ENCODE measurements at places on chromosomes 1 and 21.
A peak's percentile ranks its signal among the peaks of the same experiment; 100 is the strongest.

DNA sequence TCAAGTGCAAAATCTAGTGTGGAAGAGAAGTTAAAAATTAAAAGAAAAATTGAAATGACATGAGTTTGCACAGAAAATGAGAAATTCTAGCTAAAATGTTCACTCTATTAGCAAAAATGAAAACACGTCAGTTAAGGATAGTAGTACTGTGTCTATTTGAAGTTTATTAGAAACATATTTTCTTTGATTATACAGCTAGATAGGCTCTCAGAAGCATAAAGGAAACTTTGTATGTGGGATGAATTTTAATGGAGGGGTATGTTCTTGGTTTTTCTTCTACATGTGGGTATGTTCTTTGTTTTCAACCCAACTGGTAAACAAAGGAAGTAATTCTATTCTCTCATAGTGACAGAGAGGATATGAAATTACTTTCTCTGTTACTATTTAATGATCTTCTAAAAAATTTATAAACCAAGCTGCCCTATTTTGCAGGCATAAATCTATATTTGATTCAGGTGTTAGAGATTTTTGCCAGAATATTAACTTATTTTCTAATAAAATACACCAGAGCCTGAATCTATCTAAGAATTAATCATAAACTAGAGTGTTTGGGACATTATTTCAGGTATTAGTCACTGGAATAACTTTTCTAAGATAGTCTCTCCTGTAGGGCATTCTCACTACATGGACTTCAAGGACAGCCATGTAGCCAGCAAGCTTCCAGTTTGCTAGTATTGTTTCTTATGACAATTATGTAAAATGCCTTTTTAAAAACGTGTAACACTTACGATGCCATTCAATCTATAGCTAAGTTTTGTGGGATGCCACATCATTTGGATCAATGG, 15.8 kb downstream of the GPSM2 start:
- no peak for DNase-seq
- H3K27me3 ChIP-seq = no peaks in the 10 kb centered on the region
- H3K36me3 ChIP-seq = no peaks in the 10 kb centered on the region
- H3K4me1 ChIP-seq = no peaks in the 10 kb centered on the region
- H3K4me3 ChIP-seq = no peak overlapping the region

- peaks cover 6% of the 10 kb centered on the region for H3K27me3 ChIP-seq
- peaks cover 34% of the 10 kb centered on the region for H3K4me1 ChIP-seq
- peak within 1 kb of the TSS; percentile 41 for H3K4me3 ChIP-seq
- no peaks in the 10 kb centered on the region for H3K36me3 ChIP-seq
- H3K27ac ChIP-seq = no peak within 1 kb of the TSS
These were observed at the start of gene COL6A2 for GRCh38 chr21:46097336-46098293. Gene COL6A2 (plus strand): TSS chr21:46098112.

GRCh38 chr1:174258148-174258550, 98.8 kb downstream of the RABGAP1L start:
- H3K4me1 ChIP-seq = no peaks in the 10 kb centered on the region
- H3K36me3 ChIP-seq = peaks cover under 1% of the 10 kb centered on the region
- no peaks in the 10 kb centered on the region for H3K27me3 ChIP-seq

- no peak for DNase-seq
- no peaks in the 10 kb centered on the region for H3K4me1 ChIP-seq
- H3K27ac ChIP-seq = no peak overlapping the region
- H3K27me3 ChIP-seq = peaks cover 3% of the 10 kb centered on the region
- no peaks in the 10 kb centered on the region for H3K36me3 ChIP-seq
These were observed 683.0 kb downstream of the MATN1 start for GRCh38 chr1:30040081-30041019.

- H3K4me3 ChIP-seq = peak within 1 kb of the TSS; percentile 99
- peak; percentile 100 for DNase-seq
- H3K36me3 ChIP-seq = peaks cover 3% of the 10 kb centered on the region
- peaks cover 60% of the 10 kb centered on the region for H3K4me1 ChIP-seq
- H3K27ac ChIP-seq = peak within 1 kb of the TSS; percentile 85
These were observed at the start of the genes S100PBP and YARS1 for GRCh38 chr1:32817159-32817814. Gene S100PBP (plus strand): TSS chr1:32817653. CDS start chr1:32826100, 8,447 bp downstream. Gene YARS1 (minus strand): TSS chr1:32817358. CDS start chr1:32817244, 114 bp downstream.

DNA sequence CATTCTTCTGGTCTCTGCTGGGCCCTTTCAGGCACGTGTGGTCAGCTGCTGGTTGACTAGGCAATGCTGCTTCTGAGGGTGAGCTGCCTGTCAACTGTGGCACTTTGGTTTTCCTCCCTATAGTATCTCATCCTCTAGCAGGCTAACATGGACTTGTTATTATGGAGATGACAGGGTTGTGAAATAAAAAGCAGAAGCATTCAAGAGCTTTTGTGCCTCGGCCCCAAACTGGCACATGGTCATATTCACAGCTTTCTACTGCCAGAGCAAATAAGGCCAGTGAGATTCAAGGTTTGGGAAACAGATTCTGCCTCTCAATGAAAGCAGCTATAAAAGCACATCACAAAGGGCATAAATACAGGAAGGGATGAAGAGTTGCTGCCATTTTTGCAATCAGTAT, 1.6 kb upstream of the ZNF124 start:
- no peak overlapping the region for H3K27ac ChIP-seq
- H3K4me1 ChIP-seq = peaks cover 3% of the 10 kb centered on the region
- H3K4me3 ChIP-seq = no peak overlapping the region
- no peaks in the 10 kb centered on the region for H3K27me3 ChIP-seq

- H3K4me1 ChIP-seq = no peaks in the 10 kb centered on the region
- H3K4me3 ChIP-seq = no peak overlapping the region
- H3K27ac ChIP-seq = no peak overlapping the region
- peaks cover 6% of the 10 kb centered on the region for H3K27me3 ChIP-seq
- H3K36me3 ChIP-seq = no peaks in the 10 kb centered on the region
These were observed 61.8 kb upstream of the TTLL7 start for GRCh38 chr1:84060781-84061180.

GRCh38 chr1:171841931-171842761, 848 bp downstream of the DNM3 start:
- H3K27me3 ChIP-seq = peaks cover 4% of the 10 kb centered on the region
- peak; percentile 48 for DNase-seq
- no peak overlapping the region for H3K27ac ChIP-seq
- H3K4me1 ChIP-seq = peaks cover 17% of the 10 kb centered on the region

DNA sequence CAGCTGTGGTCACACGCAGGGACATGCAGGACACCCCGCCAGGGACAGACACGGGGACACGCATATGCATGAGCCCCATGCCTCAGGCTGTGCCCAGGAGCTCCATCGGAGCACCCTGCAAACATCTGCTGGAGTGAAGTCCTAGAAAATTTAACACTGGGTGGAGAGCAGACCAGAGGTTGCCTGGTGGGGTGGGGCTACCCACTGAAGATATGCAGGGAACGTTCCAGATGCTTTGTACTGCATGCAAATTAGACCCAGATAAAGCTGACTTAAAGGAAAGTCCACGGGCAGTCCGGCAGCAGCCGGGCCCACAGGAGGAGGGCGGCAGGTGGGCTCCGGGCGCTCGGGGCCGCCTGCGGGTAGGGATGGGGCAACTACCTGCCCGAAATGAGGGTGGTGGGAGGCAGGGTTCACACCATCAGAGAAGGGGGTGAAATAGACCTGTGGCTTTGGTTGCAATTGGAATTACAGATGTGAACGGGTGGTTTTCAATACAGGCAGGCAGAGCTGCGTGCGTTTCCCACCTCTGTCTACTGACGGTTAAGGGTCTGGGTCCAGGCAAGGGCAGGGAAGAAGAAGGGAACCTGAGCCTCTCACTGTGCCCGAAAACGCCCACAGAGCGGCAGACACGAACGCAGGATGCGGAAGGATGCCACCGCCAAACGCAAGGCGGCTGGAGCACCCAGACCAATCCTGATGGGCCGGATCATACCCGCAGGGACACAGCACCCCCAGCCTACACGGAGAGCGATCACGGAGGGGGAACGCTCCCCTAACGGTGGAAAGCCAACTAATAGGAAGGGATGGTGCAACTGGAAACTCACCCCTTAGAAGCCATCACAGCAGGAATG, 21.0 kb downstream of the CFAP74 start:
- H3K27me3 ChIP-seq = peaks cover 3% of the 10 kb centered on the region
- no peak overlapping the region for H3K4me3 ChIP-seq
- H3K27ac ChIP-seq = no peak overlapping the region
- DNase-seq = no peak

GRCh38 chr1:87226341-87226760, 102.3 kb upstream of the LMO4 start:
- H3K4me1 ChIP-seq = no peaks in the 10 kb centered on the region
- H3K27ac ChIP-seq = no peak overlapping the region
- H3K27me3 ChIP-seq = no peaks in the 10 kb centered on the region

DNA sequence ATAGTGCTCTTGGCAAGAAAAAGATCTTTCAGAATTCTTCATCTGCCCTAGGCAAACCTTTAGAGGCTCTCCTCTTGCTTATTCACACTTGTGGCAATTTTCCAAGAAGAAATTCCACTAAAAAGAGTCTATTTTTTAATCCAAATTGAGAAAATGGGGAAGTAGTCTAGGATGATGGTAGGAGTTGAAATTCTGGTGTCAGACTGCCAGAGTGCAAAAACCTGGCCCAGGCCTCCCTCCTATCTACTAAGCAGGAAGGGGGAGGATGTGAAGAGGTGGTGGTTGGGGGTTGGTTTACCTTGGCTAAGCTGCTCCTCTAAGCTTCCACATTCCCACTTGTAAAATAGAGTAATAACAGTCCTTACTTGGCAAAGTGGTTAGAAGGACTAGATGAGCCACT, 120.6 kb upstream of the KCNJ15 start:
- H3K4me1 ChIP-seq = no peaks in the 10 kb centered on the region
- H3K4me3 ChIP-seq = no peak overlapping the region
- H3K27me3 ChIP-seq = no peaks in the 10 kb centered on the region
- DNase-seq = no peak
- H3K27ac ChIP-seq = no peak overlapping the region
- no peaks in the 10 kb centered on the region for H3K36me3 ChIP-seq

- H3K4me3 ChIP-seq = peak overlapping the region; percentile 6
- H3K27me3 ChIP-seq = no peaks in the 10 kb centered on the region
- H3K36me3 ChIP-seq = no peaks in the 10 kb centered on the region
- no peak overlapping the region for H3K27ac ChIP-seq
- H3K4me1 ChIP-seq = peaks cover 60% of the 10 kb centered on the region
These were observed 41.1 kb upstream of the DUSP10 start for GRCh38 chr1:221782970-221783369.

GRCh38 chr1:106554294-106554693, 502.2 kb upstream of the PRMT6 start:
- no peak overlapping the region for H3K27ac ChIP-seq
- H3K27me3 ChIP-seq = no peaks in the 10 kb centered on the region
- H3K4me1 ChIP-seq = no peaks in the 10 kb centered on the region
- no peak overlapping the region for H3K4me3 ChIP-seq

GRCh38 chr21:34795548-34796180, 126.9 kb downstream of the CLIC6 start:
- no peaks in the 10 kb centered on the region for H3K4me1 ChIP-seq
- no peak for DNase-seq
- no peak overlapping the region for H3K4me3 ChIP-seq
- no peak overlapping the region for H3K27ac ChIP-seq
- peaks cover 81% of the 10 kb centered on the region for H3K36me3 ChIP-seq

GRCh38 chr1:46020010-46020409, 112.4 kb downstream of the PIK3R3 start:
- no peak overlapping the region for H3K4me3 ChIP-seq
- H3K4me1 ChIP-seq = no peaks in the 10 kb centered on the region
- peaks cover 2% of the 10 kb centered on the region for H3K36me3 ChIP-seq
- H3K27ac ChIP-seq = no peak overlapping the region

DNA sequence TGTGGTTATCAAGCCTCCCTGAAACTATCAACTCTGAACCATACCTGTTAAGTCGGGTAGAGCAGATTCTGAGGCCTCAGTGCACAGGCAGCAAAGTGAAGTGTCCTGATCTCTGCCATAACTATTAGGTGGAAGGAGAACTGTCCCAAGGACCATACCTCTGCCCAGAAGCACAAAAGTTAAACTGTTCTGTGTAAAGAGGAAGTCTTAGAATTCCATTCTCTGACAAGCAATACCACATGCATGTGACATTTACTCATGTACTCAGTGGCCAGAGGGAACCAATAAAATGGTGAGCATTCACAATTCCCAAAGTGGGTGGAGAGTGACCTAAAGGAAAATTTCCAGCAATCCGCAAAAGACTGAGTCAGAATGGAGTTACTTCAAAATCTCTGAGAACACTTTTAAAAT, 61.0 kb downstream of the TOR3A start:
- DNase-seq = no peak
- H3K36me3 ChIP-seq = no peaks in the 10 kb centered on the region
- H3K27ac ChIP-seq = no peak overlapping the region

GRCh38 chr1:145871994-145872924, 13.4 kb upstream of the PIAS3 start:
- H3K27ac ChIP-seq = no peak overlapping the region
- peak overlapping the region; percentile 49 for H3K4me3 ChIP-seq

DNA sequence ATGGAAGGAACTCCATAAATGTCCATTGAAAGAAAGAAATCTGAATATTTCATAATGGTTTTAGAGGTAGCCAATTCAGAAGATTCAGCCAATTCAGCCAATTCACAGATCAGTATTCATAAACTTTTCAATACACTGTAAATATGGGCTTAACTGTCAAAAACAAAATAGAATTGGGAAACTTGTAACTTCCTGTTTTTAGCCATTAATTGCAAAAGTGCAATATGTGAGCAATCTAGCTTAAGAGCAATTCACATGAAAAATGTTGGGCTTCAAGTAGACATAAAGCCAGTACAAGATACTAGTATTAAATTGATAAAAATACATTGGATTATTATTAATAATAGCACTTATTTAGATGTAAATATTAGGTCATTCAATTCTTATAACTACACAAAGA, 27.5 kb upstream of the PLPPR4 start:
- no peak overlapping the region for H3K27ac ChIP-seq
- no peak for DNase-seq
- no peaks in the 10 kb centered on the region for H3K36me3 ChIP-seq
- no peaks in the 10 kb centered on the region for H3K27me3 ChIP-seq

DNA sequence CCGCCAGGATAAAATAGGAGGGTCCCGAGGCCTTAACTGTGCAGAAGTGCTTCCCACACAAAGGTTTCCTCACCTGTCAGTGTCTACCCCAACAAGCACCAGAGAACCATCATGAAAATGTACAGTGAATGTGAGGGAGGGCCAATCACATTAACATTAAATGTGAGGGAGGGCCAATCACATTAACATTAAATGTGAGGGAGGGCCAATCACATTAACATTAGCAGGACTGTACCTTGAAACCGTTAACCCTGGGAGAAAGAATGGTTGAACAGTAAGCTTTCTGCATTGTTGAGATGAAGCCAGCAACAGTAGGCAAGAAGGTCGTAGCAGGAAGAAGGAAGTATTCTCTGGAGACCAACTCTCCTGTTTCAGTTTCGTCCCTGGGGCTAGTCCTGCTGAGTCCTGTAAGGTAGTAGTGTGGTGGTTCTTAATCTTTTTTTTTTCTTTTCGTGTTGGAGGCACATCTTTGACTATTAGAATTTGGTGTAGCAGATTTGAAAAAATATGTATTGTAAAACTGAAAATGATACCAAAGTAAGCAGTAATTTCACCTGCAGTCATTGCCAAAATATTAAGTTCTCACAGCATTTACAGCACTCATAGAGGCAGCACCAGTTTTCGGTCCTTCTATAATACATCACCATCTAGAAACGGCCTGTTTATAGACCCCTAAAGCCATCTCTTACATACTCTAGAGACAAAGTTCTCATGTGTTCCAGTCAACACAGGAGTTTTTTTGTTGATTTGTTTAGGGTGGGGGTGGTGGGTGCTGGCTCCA, 98.6 kb upstream of the PPP2R5A start:
- H3K27me3 ChIP-seq = no peaks in the 10 kb centered on the region
- no peak for DNase-seq
- no peak overlapping the region for H3K27ac ChIP-seq
- peaks cover 24% of the 10 kb centered on the region for H3K4me1 ChIP-seq
- H3K4me3 ChIP-seq = no peak overlapping the region
- H3K36me3 ChIP-seq = no peaks in the 10 kb centered on the region
